ENCODE measurements at places on chromosomes 13 and 19.

DNA sequence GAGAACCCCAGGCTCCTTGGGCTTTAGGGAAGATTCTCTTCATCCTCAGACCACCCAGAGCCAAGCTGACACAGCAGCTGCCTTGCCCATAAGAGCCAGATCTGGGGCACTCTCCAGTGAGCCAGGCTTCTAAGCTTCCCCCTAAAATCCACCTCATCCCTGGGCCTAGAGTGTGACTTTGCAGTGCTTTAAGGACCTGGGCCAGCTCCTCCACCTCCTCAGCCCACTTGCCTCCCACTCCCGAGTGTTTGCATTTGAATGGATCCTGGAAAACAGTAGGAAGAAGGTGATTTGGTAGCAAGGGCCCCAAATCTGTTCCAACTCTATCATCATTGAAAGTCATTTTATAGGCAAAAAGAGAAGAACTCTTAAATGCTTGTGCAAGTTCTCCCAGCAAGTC lies 108.7 kb upstream of the UBL3 start:
- H3K36me3 ChIP-seq = no peaks in the 10 kb centered on the region
- no peaks in the 10 kb centered on the region for H3K27me3 ChIP-seq
- H3K4me3 ChIP-seq = no peak overlapping the region
- DNase-seq = no peak
- H3K4me1 ChIP-seq = peaks cover 4% of the 10 kb centered on the region

DNA sequence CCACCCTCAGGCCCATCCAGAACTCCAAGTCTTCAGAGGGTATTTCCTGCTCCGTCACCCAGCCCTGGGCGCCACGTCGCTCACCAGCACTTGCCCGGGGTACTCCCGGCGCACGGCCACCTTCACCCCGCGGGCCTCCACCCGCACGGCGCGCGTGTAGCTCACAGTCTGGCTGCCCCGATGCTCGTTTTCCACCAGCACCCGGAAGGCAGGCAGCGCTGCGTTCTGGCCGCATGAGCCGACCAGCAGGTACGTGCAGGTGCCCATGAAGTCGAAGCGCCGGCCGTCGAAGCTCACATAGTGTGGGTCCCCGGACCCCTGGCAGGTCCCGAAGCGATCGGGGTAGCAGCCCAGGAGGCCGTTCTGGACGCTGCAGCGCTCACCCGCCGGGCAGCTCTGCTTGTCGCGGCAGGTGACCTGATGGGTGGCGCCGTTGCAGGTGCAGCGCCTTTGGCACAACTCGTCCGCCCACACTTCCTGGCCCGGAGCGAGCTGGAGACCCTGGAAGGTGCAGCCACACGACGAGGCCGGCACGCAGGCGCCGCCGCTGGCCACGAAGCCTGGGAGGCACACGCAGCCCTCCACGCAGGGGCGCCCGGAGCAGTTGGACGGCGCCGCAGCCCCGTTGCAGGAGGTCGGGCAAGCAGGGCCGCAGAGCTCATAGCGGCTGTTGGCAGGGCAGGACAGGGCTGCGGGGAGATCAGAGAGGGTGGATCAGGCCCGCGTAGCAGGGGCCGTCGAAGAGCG lies 19.2 kb downstream of the FCGBP start:
- no peak overlapping the region for H3K27ac ChIP-seq
- no peaks in the 10 kb centered on the region for H3K27me3 ChIP-seq
- H3K36me3 ChIP-seq = no peaks in the 10 kb centered on the region
- no peak overlapping the region for H3K4me3 ChIP-seq
- H3K4me1 ChIP-seq = no peaks in the 10 kb centered on the region

- H3K27ac ChIP-seq = no peak overlapping the region
- no peaks in the 10 kb centered on the region for H3K36me3 ChIP-seq
- DNase-seq = no peak
- no peaks in the 10 kb centered on the region for H3K27me3 ChIP-seq
- H3K4me3 ChIP-seq = no peak overlapping the region
These were observed 86.9 kb downstream of the TBC1D4 start for GRCh38 chr13:75395066-75395465.

DNA sequence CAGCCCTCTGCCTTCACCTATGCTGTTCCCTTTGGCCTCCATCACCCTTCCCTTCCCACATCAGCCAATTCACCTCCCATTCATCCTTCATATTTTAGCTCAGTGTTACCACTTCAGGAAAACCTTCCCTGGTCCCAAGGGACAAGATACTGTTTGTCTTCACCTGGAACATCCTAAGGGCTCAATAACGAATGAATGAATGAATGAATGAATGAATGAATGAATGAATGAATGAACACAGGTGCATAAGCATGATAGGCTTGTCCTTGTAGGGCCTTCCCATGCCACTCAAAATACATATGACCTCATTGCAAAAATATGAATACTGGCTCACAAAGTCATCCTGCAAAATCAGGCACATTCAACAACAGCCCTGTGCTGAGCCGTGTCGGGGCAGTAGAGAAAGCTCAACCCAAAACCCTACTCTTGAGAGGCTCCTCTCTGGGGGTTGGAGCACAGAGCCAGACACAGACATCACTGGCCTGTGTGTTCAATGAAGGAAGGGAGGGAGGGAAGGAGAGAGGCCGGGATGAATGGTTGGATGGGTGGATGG lies 33.7 kb upstream of the TPM4 start:
- H3K4me1 ChIP-seq = no peaks in the 10 kb centered on the region
- DNase-seq = no peak
- no peaks in the 10 kb centered on the region for H3K27me3 ChIP-seq
- H3K27ac ChIP-seq = no peak overlapping the region
- H3K4me3 ChIP-seq = no peak overlapping the region

GRCh38 chr13:100195568-100195967 lies 106.7 kb downstream of the PCCA start:
- no peaks in the 10 kb centered on the region for H3K36me3 ChIP-seq
- no peaks in the 10 kb centered on the region for H3K27me3 ChIP-seq
- no peaks in the 10 kb centered on the region for H3K4me1 ChIP-seq
- H3K27ac ChIP-seq = no peak overlapping the region

DNA sequence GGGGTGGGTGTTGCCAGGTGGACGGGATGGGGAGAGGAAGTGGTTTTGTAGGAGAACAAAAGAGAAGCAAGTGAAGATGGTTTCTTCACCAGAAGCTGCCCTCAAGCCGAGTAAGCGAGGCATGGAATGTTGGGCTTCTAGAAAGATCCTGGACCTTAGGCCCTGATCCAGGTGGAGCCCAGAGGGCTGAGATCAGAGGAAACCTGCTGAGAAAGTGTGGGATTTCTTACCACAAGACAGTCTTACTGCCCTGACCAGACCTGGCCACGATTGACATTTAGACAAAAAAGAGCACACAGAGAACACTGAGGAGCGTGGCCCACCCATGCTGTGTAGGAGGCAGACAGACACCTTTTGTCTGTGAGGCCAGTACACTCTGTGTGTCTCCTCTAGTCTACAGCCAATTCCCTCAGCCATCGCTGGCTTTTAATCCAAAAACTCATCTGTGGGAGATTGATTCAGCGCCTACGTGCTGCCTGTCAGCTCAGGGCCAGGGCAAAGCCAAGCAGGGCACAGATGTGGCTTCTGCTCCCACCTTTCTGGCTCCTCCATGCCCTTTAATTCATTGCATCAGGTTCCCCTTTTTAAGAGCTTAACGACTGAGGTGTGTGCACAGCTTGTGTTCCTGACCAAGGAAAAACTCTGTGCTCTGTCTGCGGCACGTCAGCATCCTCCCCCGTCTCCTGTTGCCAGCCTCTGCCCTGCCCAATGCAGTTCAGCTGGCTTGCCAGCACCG lies 123.3 kb downstream of the AKAP11 start:
- H3K27ac ChIP-seq = no peak overlapping the region
- no peak overlapping the region for H3K4me3 ChIP-seq
- no peaks in the 10 kb centered on the region for H3K27me3 ChIP-seq

DNA sequence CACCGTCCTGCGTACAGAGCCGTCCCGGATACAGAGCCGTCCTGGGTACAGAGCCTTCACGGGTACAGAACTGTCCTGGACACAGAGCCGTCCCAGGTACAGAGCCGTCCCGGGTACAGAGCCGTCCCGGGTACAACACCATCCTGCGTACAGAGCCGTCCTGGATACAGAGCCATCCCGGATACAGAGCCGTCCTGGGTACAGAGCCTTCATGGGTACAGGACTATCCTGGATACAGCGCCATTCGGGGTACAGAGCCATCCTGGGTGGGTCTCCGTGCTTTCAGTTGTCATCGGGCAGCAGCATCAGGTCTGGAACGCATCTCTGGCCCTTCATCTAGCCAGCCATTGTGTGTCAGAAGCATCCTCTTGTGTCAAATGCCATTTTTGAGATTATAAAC lies 222.3 kb upstream of the SOX1 start:
- no peak overlapping the region for H3K4me3 ChIP-seq
- H3K4me1 ChIP-seq = peaks cover 8% of the 10 kb centered on the region
- H3K36me3 ChIP-seq = no peaks in the 10 kb centered on the region
- no peak overlapping the region for H3K27ac ChIP-seq
- H3K27me3 ChIP-seq = no peaks in the 10 kb centered on the region
- DNase-seq = no peak

- H3K4me3 ChIP-seq = no peak overlapping the region
- H3K27ac ChIP-seq = no peak overlapping the region
- no peaks in the 10 kb centered on the region for H3K27me3 ChIP-seq
- no peaks in the 10 kb centered on the region for H3K36me3 ChIP-seq
These were observed 2269.2 kb upstream of the PCDH20 start for GRCh38 chr13:63684822-63685221.

- H3K36me3 ChIP-seq = no peaks in the 10 kb centered on the region
- H3K4me3 ChIP-seq = no peak overlapping the region
These were observed 86.1 kb downstream of the TEX26 start for GRCh38 chr13:31018511-31018910.

- DNase-seq = no peak
- H3K4me3 ChIP-seq = no peak overlapping the region
- no peak overlapping the region for H3K27ac ChIP-seq
- no peaks in the 10 kb centered on the region for H3K4me1 ChIP-seq
- no peaks in the 10 kb centered on the region for H3K36me3 ChIP-seq
- no peaks in the 10 kb centered on the region for H3K27me3 ChIP-seq
These were observed 1.6 kb downstream of the PKN1 start for GRCh38 chr19:14434543-14435319.

- H3K36me3 ChIP-seq = no peaks in the 10 kb centered on the region
- H3K4me3 ChIP-seq = peak within 1 kb of the TSS; percentile 79
- peak; percentile 99 for DNase-seq
- no peaks in the 10 kb centered on the region for H3K27me3 ChIP-seq
- H3K4me1 ChIP-seq = peaks cover 2% of the 10 kb centered on the region
- peak within 1 kb of the TSS; percentile 90 for H3K27ac ChIP-seq
These were observed at the start of gene ZNF471 for GRCh38 chr19:56507446-56508289. TSS of gene ZNF471 (plus strand) at chr19:56507855. CDS start at chr19:56511572, 3,717 bp downstream.

All from mesendoderm (in vitro differentiated cells).